ENCODE measurements at places on chromosomes 2 and 18.

GRCh38 chr2:98637401-98638147 lies 29.2 kb downstream of the UNC50 start:
- no peak for DNase-seq

DNA sequence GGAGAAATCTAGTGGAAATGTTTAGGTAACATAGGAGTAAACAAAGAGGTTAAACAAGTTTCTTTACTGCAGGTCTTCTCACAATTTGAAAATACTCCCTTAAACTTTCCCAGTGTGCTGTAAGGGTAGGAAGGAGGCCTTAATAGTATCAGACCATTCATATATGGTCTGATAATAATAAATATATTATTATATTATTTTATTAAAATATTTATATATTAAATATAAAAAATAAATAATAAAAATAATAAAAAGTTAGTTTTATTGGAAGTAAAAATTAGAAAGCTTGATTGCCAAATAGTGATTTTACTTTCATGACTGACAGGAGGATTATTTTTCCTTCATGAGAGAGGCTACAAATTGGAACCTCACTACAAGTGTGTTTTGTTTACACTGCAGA lies 7.1 kb downstream of the NOSTRIN start:
- DNase-seq = no peak

GRCh38 chr2:25831746-25832449 lies 46.4 kb downstream of the ASXL2 start:
- no peak for DNase-seq

DNA sequence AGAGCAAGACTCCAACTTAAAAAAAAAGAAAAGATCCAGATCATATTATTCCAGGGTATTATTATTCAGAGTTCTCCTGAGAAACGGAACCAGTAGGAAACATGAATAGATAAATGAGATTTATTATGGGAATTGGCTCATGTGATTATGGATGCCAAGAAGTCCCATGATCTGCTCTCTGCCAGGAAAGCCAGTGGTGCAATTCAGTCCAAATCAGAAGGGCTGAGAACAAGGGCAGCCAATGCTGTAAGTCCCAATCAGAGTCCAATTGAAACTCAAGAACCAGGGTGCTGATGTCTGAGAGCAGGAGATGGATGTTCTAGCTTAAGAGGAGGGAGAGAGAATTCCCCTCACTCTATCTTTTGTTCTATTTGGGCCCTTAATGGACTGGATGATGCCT lies 7.8 kb downstream of the SCYGR2 start:
- DNase-seq = no peak

DNA sequence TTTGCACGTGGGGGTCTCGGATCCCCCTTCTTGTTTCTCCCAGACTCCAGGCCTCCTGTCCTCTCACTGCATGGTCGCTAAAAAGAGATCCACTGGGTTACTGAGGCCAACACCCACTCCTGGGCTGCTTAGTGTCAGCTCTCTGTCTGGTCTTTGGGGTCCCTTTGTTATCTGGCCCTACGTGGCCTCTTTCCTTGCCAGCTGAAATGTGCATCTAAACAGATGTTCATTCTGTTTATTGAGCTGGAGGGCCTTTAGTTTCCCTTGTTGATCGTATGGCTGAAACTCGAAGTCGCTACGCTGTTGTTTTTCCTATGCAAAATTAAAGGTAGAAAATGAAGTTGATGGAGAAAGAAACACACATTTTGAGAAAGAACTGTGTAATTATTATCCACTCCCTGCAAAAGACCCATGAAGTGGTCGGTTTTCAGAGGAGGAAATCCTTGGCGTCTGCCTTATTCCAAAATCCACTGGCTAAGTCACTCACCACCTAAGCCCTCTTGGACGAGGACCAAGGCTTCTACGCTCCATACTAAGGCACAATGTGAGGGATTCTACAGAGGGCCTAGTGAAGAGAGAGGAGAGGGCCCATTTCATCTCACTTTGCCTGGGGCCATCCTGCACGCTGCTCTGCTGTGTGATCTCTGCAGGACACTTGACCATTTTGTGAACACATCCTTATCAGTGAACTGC lies 105.3 kb downstream of the GLI2 start:
- no peak for DNase-seq

DNA sequence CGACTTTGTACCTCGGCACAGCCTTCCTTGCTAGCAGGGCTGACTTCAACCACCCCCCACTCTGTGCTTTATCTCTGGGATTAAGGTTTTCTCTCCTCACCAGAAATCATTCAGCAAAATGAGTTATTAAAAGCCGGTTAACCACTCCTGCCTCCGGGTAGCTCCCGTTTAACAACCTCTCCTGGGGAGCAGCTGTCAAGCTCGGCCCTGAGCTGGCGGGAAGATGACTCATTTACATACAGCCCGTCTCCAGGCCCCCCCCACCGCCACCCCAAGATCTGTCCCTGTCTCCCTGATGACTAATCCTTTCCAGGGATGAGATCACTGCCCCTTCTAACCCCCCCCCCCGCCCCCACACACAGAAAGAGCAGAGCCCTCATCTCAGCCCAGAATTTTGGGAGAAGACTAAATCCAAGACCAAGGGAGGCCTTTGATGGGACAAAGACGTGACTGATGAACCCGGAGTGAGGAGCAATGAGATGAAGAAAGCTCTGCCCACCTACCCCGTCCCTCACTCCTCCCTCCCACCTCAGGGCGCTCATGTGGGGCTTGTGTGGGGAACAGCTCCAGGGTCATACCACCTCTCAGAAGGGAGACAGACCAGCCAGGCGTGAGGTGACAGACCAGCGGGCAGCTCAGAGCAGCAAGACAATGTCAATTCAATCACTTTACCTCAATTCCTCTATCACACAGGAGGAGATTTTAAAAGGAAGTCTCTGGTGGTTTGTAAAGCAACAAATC lies 131.4 kb downstream of the MSH2 start:
- no peak for DNase-seq

GRCh38 chr2:28991460-28991859 lies 10.4 kb downstream of the TOGARAM2 start:
- no peak for DNase-seq

- DNase-seq = no peak
These were observed 250.5 kb upstream of the ATP5MC3 start for GRCh38 chr2:175432021-175432420.

DNA sequence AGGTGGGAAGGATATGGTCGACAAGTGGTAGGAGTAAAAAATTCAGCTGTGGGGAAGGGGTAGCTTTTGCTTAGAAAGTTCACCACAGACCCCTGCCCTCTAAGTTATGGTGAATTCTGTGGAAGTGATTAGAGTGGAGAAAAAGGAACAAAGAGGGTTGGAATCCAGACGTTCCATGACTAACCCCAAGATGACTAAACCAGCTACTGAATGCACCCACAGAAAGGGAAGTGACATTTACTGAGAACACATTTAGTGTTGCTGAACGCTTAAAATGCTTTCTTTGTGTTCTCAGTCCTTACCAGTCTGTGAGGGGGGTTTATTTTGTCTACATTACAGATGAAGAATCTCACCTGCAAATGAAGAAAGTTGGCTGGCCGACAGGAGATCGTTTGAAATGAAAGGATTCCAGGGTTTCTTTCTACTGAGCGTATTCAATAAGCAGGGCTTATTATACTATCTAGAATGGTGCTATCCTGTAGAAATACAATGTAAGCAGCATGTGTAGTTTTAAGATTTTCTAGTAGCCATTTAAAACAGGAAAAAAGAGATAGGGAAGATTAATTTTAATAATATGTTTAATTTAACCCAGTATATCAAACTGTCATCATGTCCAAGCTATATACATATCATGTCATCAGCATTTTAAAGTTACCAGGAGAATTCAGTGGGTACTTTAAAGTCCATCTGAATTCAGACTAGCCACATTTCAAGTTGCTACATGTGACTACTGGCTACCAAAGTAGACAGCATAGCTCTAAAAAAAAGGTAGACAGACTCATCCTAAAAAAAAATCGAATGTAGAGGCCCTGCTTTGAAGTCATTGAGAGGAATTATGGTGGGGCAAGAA lies 60.1 kb downstream of the LIMS1 start:
- no peak for DNase-seq

DNA sequence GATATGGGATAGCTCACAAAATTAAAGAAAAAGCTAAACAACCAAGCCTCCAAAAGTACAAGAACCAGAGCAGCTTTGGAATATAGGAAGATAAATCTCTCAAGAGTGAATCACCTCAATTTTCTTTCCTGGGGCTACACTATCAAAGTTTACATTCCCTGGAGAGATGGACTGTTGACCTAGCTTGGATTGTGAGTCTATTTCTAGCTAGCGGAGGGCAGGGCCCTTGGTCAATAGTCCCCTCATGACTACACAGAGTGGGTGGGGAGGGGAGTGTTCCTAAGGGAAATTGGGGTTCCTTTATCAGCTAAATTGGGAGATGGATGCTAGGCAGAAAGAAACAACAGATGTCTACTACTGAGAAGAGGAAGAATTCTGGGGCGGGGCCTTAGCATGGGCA lies 29.9 kb upstream of the EIF2AK3 start:
- DNase-seq = no peak

GRCh38 chr2:50746526-50746925 lies 285.4 kb downstream of the NRXN1 start:
- DNase-seq = no peak

DNA sequence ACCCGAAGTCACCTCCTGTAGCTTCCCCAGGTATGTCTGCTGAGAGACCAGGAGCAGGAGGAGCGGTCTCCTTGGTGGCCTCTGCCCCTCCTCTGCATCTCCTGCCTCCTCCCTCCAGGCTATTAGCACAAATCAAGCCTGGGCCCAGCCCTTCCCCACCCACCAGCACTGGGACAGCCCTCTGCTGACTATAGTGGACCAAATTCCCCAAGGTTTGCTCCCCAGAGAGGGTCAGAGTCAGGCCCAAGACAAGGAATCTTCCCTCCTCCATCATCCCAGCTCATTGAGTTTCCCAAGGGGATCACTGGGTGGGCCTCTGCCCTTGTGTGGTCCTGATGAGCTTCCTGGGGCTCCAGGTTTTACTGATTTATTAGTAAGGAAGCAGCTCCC lies 62.1 kb downstream of the EMILIN2 start:
- DNase-seq = no peak

- no peak for DNase-seq
These were observed 42.9 kb upstream of the CREG2 start for GRCh38 chr2:101430156-101430555.

DNA sequence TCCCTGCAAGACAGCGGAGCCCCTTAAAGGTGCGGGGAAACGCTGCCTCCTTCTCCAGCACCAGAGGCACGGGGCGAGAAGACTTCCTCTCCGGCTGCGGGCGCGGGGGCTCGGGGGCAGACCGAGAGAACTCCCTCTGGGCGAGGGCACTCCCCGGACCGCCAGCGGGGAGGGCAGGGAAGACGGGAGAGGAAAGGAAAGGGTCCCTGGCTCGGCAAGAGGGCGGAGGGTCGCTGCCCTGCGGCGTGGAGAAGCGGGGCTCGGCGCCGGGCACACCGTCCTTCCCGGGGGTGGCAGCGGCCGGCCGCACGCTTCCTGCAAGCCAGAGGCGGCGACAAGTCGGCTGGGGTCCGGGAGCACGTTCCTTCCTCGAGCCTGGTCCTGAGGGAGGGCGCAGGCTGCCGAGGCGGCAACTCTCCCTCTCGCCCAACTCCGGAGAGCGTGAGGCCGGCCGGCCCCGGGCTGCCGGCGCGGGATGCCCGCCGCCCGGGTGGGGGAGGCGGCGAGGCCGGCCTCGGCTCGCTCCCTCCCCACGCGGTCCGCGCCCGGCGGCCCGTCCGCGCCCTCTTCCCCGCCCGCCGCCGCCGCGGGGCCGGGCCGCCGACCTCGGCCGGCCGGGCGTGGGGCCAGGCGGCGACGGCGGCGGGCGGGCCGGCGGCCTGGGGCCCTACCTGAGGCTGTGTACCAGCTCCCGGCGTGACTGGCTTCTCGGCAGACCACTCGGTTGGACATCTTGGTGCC lies 1.1 kb downstream of the MEMO1 start:
- DNase-seq = no peak

GRCh38 chr2:66661253-66662173 lies 226.6 kb downstream of the MEIS1 start:
- DNase-seq = no peak

DNA sequence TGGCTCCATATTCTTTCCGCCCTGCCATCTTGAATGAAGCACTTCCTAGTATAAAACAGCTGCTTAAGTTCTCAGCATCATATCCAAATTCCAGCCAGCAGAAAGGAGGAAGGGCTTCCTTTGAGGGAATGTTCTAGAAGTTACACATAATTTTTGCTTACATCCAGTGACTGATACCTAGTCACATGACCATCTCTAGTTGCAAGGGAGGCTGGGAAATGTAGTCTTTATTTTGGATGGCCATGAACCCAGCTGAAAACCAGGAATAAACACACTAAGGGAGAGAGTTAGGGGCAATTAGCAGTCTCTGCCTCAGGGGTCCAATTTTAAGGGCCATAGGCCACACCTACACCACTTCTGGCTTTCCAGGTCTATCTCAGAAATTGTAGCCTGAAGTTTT lies 57.8 kb upstream of the LMAN1 start:
- no peak for DNase-seq

GRCh38 chr2:178804791-178805190 lies 2.4 kb downstream of the TTN start:
- no peak for DNase-seq

DNA sequence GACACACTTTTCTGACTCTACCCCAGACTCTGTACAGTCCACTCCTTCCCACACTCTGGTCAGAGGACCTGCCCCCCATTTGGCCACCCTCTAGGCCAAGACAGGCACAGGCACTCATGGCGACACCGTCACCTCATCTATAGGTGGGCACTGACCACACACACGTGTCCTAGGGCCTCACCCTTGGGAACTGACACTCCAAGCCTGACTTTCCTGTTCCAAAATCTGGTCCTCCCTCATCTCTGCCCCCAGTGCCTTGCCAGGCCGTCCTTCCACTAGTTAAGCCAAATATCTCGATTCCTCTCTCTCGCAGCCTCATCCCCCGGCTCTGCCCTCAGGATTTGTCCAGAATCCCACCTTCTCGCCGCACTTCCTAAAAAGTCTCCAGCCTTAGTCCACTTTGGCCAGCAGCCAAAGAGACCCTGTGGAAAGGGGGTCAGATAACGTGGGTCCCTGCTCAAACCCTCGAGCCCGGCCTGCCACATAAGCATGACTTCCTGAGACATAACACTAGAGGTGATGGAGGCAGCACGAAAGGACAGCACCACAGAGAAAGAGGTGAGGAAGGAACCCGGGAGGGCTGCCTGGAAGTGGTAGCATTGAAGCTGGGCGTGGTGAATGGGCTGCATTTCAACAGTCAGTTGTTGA lies 105.8 kb upstream of the OTOS start:
- DNase-seq = no peak

DNA sequence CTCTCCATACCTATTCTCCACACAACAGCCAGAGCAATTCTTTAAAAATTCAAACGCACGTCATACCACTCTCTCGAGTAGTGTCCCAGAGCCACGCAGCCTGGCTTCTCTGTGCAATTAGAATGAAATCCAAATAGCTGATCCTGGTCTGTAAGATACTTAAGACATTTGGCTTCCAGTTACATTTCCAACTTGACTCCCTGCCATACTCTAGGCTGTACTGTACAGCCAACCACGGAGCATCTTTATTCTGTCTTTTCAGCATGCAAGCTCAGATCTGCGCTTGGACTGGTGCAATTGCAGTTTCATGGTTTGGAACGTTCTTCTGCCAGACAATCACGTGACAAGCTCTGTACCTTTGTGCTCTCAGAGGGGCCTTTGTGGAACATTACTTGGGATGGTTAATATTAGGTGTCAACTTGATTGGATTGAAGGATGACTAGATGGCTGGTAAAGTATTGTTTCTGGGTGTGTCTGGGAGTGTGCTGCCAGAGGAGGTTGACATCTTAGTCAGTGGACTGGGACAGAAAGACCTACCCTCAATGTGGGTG lies 325.6 kb downstream of the SOX11 start:
- DNase-seq = no peak

- peak; percentile 64 for DNase-seq
These were observed 294.0 kb upstream of the CDH20 start for GRCh38 chr18:61039251-61039650.
